MM.1S (cell line): ENCODE measurements at places on chromosomes 3 and 15.

- no peaks in the 10 kb centered on the region for H3K36me3 ChIP-seq
- H3K27ac ChIP-seq = no peak overlapping the region
- no peak for DNase-seq
- H3K4me3 ChIP-seq = no peak overlapping the region
- no peaks in the 10 kb centered on the region for H3K4me1 ChIP-seq
- H3K27me3 ChIP-seq = no peaks in the 10 kb centered on the region
Measured at GRCh38 chr15:48435321-48435720, 104.1 kb downstream of the DUT start.

DNA sequence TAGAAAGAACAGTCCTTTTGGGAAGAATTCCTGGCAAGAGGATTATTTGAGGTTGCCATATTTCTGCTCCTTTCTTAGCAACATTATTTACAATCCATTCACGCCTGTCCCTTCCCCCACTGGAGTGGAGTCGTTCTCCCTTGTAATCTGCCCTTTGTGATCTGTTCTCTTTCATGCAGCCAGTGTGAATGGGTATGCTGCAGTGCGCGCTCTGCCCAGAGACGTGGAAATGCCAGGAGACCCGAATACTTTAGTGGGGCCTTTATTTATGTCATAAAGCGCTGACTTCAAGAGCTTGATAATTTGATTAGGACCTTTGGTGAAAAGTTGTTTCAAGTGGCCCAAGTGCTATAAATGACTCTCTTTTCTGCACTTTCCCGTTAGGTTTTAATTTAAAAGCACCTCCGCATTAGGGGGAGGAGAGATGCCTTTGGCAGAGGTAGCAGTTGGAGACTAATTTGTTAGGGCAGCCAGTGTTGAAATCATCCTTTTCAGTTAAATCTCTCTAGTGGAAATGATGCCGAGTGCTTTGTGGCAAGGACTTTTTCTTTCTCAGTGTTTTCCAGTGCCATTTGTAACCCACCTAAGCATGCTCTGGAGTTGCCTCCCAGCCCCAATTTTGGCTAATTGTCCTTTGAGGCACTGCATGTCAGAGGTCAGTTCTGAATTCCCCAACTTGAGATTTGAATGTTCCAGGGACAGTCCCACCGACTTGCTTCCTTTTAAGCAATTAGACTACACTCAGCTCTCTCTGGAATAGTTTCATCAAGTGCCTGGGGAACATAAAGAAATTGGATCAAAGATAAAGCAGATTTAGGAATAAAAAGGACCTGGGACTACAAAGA lies 52.4 kb downstream of the PSMD6 start:
- DNase-seq = no peak
- no peak overlapping the region for H3K4me3 ChIP-seq
- H3K27me3 ChIP-seq = no peaks in the 10 kb centered on the region
- peaks cover 14% of the 10 kb centered on the region for H3K4me1 ChIP-seq

DNA sequence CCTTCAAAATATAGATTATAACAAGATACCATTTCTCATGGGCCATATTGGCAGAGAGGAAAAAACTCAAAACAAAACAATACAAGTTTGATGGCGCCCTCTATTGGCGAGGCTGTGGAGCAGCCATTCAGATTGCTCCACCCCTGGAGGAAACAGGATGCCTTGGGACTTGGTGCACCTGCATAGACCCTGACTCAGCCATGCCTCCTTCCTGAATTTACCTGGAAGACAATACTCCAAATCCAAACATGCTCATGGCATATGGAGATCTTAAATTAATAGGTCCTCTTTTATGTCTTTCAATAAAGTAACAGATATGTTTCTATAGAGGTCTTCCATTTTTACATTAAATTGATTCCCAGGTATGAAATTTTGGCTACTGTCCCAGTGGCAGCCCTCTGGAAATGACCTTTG lies 90.0 kb downstream of the APBA2 start:
- no peak overlapping the region for H3K4me3 ChIP-seq
- no peaks in the 10 kb centered on the region for H3K36me3 ChIP-seq
- no peaks in the 10 kb centered on the region for H3K4me1 ChIP-seq
- no peak overlapping the region for H3K27ac ChIP-seq

DNA sequence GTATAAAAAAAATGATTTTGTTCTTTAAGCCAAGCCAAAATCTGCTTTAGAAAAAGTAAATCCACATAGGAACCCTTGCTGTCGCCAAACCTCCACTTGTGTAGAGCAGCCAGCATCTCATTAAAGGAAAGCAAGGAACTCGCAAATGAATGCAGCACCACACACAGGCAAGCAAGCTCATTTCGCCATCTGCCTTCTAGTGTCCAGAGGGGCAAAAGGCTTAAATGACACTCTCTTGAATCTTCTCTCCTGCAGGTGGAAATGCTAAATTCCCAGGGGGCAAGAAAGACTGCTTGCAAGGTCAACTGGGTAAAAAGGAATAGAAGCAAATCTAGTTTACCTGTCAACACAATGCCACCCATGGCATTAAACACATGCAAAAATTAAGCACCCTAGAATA lies 2.4 kb downstream of the MB21D2 start:
- H3K27me3 ChIP-seq = no peaks in the 10 kb centered on the region
- DNase-seq = peak; percentile 41
- no peak overlapping the region for H3K27ac ChIP-seq
- H3K4me3 ChIP-seq = no peak overlapping the region
- no peaks in the 10 kb centered on the region for H3K36me3 ChIP-seq
- H3K4me1 ChIP-seq = peaks cover 5% of the 10 kb centered on the region; the same call in 1 of the 2 replicates

GRCh38 chr3:49161808-49162530 lies 4.2 kb downstream of the CCDC71 start:
- DNase-seq = no peak
- no peaks in the 10 kb centered on the region; the same call in 1 of the 2 replicates for H3K36me3 ChIP-seq
- no peaks in the 10 kb centered on the region for H3K27me3 ChIP-seq
- H3K27ac ChIP-seq = no peak overlapping the region
- H3K4me3 ChIP-seq = no peak overlapping the region

GRCh38 chr3:149575961-149576564 lies 81.8 kb downstream of the WWTR1 start:
- no peak overlapping the region for H3K4me3 ChIP-seq
- H3K27me3 ChIP-seq = no peaks in the 10 kb centered on the region
- peak overlapping the region; percentile 15; the same call in 1 of the 2 replicates for H3K27ac ChIP-seq
- no peak for DNase-seq
- no peaks in the 10 kb centered on the region for H3K36me3 ChIP-seq
- H3K4me1 ChIP-seq = peaks cover 32% of the 10 kb centered on the region

DNA sequence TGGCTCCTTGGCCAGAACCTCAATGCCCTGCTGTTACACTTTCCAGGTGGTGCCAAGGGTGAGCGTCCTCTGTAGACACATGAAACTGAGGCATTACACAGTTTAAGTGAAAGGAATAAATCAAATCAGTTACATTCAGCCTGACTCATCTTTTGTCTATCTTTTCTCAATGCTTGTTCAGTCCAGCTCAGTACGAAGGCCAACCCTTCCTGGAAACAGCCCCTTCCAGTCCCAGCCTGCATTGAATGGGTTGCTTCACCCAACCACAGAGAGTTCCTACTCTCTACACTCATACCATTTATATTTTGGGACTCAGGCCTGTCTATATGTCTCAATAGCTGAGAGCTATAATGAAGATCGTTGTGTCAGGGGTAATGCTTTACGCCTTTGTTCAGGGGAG lies 363.6 kb downstream of the RORA start:
- DNase-seq = no peak
- H3K27ac ChIP-seq = no peak overlapping the region
- H3K4me3 ChIP-seq = no peak overlapping the region
- H3K4me1 ChIP-seq = no peaks in the 10 kb centered on the region

- no peak overlapping the region for H3K27ac ChIP-seq
- H3K4me3 ChIP-seq = no peak overlapping the region
- no peak for DNase-seq
- no peaks in the 10 kb centered on the region for H3K4me1 ChIP-seq
Measured at GRCh38 chr3:193499136-193499770, 55.4 kb downstream of the ATP13A4 start.

- H3K27me3 ChIP-seq = no peaks in the 10 kb centered on the region
- H3K4me1 ChIP-seq = no peaks in the 10 kb centered on the region
- H3K4me3 ChIP-seq = no peak overlapping the region
- no peak for DNase-seq
- H3K27ac ChIP-seq = no peak overlapping the region
Measured at GRCh38 chr3:52606373-52607085, 70.1 kb downstream of the UQCC5 start.
